ENCODE measurements at places on chromosomes 2 and 18. TPM values are rescaled to one million over a fixed set of nuclear protein-coding genes. Genes with fewer than 3 reads are reported as not detected.

The RGPD8 gene
- 0.44 TPM for polyA plus RNA-seq

The EVX2 gene
- not detected for polyA plus RNA-seq

The ITPRIPL1 gene
- polyA plus RNA-seq = 0.33 TPM

The KCNG2 gene
- 0.40 TPM for polyA plus RNA-seq

The NAT8 gene
- 0.10 TPM for polyA plus RNA-seq

The SLC38A11 gene
- polyA plus RNA-seq = 14.6 TPM

The SCTR gene
- 4.4 TPM for polyA plus RNA-seq

The FOXI3 gene
- not detected for polyA plus RNA-seq

Data from adrenal gland (tissue), 19 donors.